LHCN-M2 (cell line): ENCODE measurements at places on chromosomes 1 and 21. TPM values are rescaled to one million over a fixed set of nuclear protein-coding genes. Genes with fewer than 3 reads are reported as not detected.

The OR2T11 gene
- total RNA-seq = not detected in 2 replicates

The SPATA21 gene
- not detected in 2 replicates for total RNA-seq

The LENEP gene
- total RNA-seq = not detected in 2 replicates

The USH2A gene
- under 0.01 TPM in 2 replicates for total RNA-seq

The SLAMF6 gene
- not detected in 2 replicates for total RNA-seq

The TPTE gene
- total RNA-seq = not detected in 2 replicates

The MMEL1 gene
- total RNA-seq = not detected in 2 replicates

The KIF21B gene
- under 0.01 and 0.06 TPM in 2 replicates for total RNA-seq

The GBP7 gene
- not detected in 2 replicates for total RNA-seq

The RGS13 gene
- total RNA-seq = not detected in 2 replicates

The KRTAP7-1 gene
- total RNA-seq = not detected in 2 replicates

The CD52 gene
- not detected in 2 replicates for total RNA-seq

The S100A7A gene
- not detected in 2 replicates for total RNA-seq

The KRTAP19-3 gene
- total RNA-seq = not detected in 2 replicates

The PLXNA2 gene
- total RNA-seq = 17.7 and 24.2 TPM in 2 replicates

The PPCS gene
- 33.8 and 51.8 TPM in 2 replicates for total RNA-seq

The SLAMF7 gene
- total RNA-seq = not detected in 2 replicates
